Muscle of back (tissue), 13 donors: ENCODE measurements at places on chromosomes 4 and X. TPM values are rescaled to one million over a fixed set of nuclear protein-coding genes. Genes with fewer than 3 reads are reported as not detected.

GRCh38 chr4:185933078-185933581, 121.1 kb upstream of the SORBS2 start:
- no peak for DNase-seq

The EXOC1L gene
- not detected for polyA plus RNA-seq

The NDP gene
- polyA plus RNA-seq = 3.8 TPM

- DNase-seq = no peak
Observed at GRCh38 chr4:128349921-128350320, 62.3 kb upstream of the PGRMC2 start.

- DNase-seq = no peak
Observed at GRCh38 chr4:60962286-60962685, 237.8 kb upstream of the ADGRL3 start.

The EFHC2 gene
- polyA plus RNA-seq = 0.22 TPM

GRCh38 chr4:31081366-31081765, 361.2 kb downstream of the PCDH7 start:
- DNase-seq = no peak

DNA sequence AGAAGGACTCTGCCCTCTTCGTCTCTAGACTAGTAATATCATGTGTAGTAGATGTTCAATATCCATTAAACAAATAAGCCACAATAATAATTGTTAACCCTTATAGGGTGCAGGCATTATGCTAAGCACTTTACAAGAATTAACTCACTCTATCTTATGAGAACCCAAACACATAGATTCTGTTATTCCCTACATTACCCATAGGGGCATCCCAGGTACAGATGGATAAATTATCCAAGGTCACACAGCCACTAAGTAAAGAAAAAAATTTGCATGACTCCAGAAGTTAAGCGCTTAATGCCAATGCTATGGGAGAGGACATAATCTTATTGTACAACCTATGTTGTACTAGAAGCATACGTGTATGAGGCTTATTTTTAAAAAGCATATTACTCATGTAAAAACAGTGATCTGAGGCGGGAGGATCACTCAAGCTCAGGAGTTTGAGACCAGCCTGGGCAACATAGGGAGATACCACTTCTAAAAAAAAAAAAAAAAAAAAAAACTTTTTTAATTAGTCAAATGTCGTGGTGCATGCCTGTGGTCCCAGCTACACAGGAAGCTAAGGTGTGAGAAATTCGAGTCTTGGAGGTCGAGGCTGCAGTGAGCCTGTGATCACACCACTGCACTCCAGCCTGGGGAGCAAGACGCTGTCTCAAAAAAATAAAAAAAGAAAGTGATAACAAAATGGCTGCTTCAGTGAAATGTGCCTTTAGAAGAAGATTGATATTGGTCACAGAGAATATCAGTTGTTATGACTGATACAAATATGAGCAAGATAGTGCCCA, 13.6 kb downstream of the LDB2 start:
- no peak for DNase-seq

GRCh38 chrX:57204306-57204705, 67.1 kb upstream of the SPIN2A start:
- DNase-seq = no peak

The XAGE1B gene
- polyA plus RNA-seq = 0.77 TPM

GRCh38 chrX:50613846-50614245, 143.2 kb upstream of the DGKK start:
- no peak for DNase-seq

- peak; percentile 76 for DNase-seq
Observed at GRCh38 chrX:71935476-71935875, 24.8 kb downstream of the NHSL2 start.

The HPGD gene
- polyA plus RNA-seq = 7.3 TPM
